Activated T-cell treated with anti-CD3 and anti-CD28 coated beads, Interleukin-2, amount 50 U/mL, for 72 hours (primary cell): ENCODE measurements at places on chromosomes 1 and 21.

DNA sequence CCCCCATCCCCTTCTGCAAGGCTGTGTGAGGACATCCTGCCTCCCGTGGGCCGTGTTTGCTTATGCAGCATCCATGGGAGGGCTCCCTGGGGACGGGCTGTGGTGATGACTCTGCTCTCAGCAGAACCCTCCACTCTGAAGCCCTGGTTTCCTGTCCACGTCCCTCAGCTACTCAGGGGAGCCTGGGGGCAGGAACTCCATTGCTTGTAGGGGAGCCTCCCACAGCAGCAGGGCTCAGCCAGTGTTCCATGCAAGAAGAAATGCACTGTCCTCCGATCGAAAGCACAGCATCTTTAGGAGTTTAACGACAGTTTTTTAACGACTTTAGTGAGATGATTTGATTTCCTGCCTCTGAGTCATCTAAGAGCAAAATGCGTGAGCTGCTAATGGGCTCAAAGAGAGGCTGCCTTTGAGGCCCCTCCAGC lies 8.3 kb upstream of the KCNAB2 start:
- peak; percentile 4 for DNase-seq

DNA sequence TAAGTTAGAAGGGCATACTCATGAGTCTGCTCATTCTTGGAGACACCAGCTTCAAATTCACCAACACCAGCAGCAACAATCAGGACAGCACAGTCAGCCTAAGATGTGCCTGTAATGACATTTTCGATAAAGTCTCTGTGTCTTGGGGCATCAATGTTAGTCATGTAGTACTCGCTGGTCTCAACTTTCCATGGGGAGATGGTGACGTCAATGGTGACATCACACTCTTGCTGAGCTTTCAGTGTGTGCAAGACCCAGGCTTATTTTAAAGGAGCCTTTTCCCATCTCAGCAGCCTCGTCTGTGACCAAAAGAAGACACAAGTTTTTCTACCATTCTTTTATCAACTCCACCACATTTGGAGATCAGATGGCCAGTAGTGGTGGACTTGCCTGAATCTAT lies 75.5 kb downstream of the SERINC2 start:
- DNase-seq, result no peak

DNA sequence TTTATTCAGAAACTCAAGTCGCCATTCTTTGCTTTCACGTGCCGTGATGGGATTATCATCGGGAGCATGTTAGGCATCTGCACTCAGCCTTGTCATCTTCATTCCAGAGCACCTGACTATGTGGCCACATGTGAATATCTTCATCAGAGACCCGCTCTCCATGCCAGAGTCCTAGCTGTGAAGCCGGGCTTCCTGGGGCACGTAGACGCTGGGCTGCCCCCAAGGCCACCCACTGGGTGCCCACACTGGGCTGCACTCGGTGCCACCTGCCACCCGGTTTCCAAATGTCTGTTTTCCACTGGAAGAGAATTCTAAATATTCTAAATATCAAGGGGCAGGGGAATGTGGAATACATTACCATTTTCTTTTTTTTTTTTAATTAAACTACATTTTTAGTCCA lies 43.8 kb downstream of the SLC37A1 start:
- no peak for DNase-seq

DNA sequence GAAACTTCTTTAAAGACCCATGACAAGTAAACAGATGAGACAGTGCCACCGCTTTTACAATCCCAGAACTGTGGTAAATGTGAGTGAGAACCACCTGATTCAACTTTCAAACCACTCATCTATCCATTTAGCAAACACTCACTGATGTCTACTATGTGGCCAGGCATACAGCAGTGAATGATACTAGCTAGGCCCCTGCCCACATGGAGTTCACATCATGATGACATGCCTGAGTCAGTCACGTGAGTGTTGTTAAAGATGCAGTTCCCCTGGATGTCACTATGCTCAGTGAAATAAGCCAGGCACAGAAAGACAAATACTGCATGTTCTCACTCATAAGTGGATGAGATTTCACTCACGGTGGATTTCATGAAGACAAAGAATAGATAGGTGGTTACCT lies 28.4 kb downstream of the STX6 start:
- DNase-seq, result peak; percentile 35

- DNase-seq, result no peak
These were observed 747.2 kb upstream of the NEGR1 start for GRCh38 chr1:73029571-73029970.

GRCh38 chr1:69288416-69288815 lies 279.3 kb upstream of the LRRC7 start:
- DNase-seq, result no peak

DNA sequence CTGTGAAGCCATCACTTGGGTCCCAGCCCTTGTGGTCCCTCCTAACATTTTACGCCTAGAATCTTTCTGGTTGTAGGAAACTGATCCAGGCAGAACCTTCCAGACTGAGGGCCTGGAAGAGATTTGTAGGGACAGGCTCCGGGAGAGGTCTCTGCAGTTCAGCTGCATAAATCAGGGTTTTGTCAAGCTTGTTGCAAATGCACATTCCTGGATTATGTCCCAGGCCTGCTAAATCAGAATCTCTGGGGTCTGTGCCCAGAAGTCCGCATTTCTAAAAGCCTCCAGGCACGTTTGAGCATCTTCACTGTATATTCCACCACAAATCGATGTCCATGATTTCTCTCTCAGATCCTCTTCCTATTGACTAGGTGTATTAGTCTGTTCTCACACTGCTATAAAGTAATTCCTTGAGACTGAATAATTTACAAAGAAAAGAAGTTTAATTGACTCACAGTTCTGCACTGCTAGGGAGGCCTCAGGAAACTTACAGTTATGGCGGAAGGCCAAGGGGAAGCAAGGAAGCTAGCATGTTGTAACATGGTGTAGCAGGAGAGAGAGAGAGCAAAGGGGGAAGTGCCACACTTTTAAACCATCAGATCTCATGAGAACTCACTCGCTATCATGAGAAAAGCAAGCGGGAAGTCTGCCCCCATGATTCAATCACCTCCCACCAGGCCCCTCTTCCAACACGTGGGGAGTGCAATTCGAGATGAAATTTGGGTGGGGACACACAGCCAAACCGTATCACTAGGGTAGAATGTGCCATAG lies 1.2 kb upstream of the FHAD1 start:
- no peak for DNase-seq

DNA sequence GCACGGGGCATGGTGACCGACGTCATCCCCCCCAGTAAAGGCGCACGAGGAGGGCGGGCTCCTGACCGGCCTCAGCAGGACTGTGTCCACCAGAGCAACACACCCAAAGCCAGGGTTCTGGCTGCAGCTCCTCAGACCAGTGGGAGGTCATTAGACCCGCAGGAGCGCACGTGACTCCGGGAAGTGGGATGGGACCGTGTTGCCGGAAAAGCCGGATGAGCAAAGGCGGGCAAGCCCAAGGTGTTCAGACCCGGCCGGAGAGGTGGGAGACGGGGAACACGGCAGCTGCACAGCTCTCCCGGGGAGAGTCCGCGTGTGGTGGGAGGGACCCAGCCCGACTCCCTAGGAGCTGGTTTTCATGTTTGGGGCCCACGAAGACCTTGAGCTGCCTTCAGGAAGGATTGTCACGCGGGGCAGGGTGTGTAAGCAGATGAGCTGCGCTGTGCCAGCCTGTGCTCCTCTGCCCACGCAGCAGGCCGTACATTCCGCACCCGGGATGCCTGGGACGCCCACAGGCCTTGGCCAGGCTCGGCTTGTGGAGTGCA lies 20.6 kb upstream of the TRAPPC10 start:
- DNase-seq, result no peak

GRCh38 chr1:104266612-104267011 lies 516.9 kb downstream of the AMY1C start:
- DNase-seq, result no peak

DNA sequence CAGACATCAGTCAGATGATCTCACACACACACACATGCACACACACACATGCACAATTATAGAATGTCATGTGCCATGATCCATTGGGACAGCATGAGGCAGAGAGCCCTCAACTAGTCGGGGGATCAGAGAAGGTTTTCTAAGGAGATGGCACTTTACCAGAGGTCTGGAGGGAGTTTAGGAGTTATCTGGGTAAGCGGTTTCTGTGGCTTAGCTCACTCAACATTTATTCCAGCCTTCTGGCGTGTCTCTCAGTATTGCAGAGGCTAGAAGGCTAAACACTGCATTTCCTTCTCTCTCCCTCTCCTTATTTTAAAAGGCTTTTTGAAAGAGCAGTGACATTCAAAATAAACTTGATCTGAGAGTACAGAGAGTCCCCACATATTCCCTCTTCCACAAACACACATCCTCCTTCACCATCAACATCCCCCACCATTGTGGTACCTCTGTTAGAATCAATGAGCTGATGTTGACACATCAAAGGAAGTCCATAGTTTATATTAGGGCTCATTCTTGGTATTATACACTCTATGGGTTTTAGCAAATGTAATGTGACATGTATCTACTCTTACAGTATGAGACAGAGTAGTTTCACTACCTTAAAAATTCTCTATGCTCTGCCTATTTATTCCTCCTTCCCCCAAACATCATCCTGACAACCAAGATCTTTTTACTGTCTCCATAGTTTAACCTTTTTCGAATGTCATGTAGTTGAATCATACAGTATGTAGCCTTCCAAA lies 9.0 kb upstream of the PLA2G2A start:
- no peak for DNase-seq

DNA sequence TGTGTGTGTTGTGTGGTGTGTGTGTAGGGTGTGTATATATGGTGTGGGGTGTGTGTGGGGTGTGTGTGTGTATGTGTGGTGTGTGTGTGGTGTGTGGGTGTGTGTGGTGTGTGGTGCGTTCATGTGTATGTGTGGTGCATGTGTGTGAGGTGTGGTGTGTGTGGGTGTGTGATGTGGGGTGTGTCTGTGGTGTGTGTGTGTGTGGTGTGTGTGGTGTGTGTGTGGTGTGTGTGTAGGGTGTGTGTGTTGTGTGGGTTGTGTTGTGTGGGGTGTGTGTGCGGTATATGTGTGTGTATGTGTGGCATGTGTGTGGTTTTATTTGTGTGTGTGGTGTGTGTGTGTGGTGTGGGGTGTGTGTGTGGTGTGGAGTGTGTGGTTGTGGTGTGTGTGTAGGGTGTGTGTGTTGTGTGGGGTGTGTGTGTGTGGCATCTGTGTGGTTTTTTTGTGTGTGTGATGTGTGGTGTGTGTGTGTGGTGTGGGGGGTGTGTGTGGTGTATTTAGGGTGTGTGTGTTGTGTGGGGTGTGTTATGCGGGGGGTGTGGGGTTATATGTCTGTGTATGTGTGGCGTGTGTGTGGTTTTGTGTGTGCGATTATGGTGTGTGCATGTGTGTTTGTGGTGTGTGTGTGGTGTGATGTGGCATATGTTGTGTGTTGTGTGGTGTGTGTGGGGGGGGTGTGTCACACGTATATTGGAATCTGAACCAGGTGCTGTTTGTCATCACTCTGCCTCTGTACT lies 17.1 kb upstream of the ZBTB21 start:
- no peak for DNase-seq

DNA sequence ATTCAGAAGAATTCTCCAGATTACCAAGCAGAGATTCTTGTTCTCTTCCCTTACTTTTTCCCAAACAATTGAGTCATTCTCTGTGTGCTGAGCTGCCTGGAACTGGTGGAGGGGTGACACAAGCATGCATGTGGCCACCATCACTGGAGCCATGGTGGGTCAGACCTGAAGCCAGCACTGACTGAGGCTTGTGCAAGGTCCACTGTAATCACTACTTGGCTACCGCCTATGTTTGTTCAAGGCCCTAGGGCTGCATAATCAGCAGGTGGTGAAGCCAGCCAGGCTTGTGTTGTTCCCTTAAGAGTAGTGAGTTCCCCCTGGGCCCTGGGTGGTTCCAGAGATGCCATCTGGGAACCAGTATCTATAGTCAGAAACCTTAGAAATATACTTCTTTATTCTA lies 183.8 kb downstream of the DNAH14 start:
- DNase-seq, result no peak

- DNase-seq, result no peak
These were observed 71.9 kb downstream of the NAV1 start for GRCh38 chr1:201610858-201611257.

GRCh38 chr1:222370913-222371675 lies 176.8 kb downstream of the HHIPL2 start:
- no peak for DNase-seq

DNA sequence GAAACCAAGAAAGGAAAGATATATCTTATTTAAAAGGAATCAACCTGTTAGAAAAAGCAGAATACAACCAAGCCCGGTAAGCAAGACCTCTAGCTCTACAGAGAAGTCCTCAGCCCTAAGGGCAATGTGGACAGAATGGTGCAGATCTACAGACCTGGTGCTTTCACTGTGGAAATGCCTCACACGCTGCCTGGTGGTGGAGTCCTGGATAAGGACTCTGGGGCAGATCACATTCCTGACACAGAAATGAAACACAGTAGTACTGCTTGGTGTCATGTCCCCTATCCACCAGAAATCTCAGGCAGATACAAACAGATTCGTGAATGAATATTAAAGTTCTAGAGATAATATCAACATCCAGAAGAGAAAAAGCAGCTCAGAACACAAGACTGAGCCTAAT lies 6.8 kb downstream of the CNN3 start:
- DNase-seq, result no peak

- no peak for DNase-seq
These were observed 316 bp downstream of the AP4B1 start for GRCh38 chr1:113904293-113904673.

DNA sequence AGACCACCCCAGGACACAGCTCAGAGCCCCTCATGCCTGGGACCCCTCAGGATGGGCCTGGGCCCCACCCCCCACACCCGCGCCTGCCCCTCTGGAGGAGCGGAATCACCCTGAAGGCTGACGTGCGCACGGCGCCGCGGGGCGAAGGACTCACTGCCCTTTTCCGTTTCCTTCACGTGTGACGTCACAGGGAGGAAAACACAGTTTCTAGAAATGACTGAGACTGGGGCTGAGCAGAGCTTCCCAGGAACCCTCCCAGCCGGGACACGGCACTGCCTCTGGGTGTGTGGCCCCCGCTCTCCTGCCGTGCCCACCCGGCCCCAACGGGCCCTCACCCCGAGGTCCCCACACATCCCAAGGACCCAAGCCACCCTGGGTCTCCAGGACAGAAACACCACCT lies 5.4 kb upstream of the TNFRSF4 start:
- peak; percentile 46 for DNase-seq

- DNase-seq, result no peak
These were observed 167.5 kb upstream of the CAMK1G start for GRCh38 chr1:209416039-209416438.

DNA sequence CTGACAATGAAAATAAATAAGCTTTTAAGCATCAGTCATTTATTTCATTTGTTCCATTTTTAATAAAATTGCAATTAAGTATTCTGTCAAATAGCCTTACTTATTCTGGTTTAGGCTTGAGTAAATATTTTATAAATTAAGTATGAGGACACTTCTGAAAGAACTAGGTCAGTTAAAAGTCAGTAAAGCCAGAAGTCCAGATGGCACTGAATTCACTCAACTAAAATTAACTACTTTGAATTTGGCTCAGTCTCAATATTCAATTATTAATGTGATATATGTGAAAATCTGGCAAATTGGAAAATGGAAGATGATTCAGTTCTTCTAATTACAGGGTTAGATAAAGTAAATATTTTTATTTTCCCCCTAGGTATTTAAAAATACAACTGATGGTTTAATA lies 174.2 kb downstream of the BRINP3 start:
- DNase-seq, result no peak

- no peak for DNase-seq
These were observed 181.9 kb downstream of the ZSCAN20 start for GRCh38 chr1:33654267-33654834.

- no peak for DNase-seq
These were observed 69.9 kb upstream of the BACE2 start for GRCh38 chr21:41098076-41098475.

GRCh38 chr1:29202053-29202452 lies 20.4 kb upstream of the SRSF4 start:
- no peak for DNase-seq

GRCh38 chr1:21936366-21937031 lies 611 bp downstream of the HSPG2 start:
- DNase-seq, result peak; percentile 10

GRCh38 chr1:223326776-223327175 lies 37.2 kb downstream of the SUSD4 start:
- no peak for DNase-seq
